ENCODE measurements at places on chromosomes 2 and 18. TPM values are rescaled to one million over a fixed set of nuclear protein-coding genes. Genes with fewer than 3 reads are reported as not detected.

GRCh38 chr2:95372216-95372829, 30.2 kb upstream of the FAHD2A start:
- DNase-seq = peak; percentile 18
- no peaks in the 10 kb centered on the region for H3K4me1 ChIP-seq
- H3K27ac ChIP-seq = no peak overlapping the region
- no peak overlapping the region for H3K4me3 ChIP-seq
- H3K36me3 ChIP-seq = no peaks in the 10 kb centered on the region

GRCh38 chr2:43611987-43612894, 16.4 kb upstream of the THADA start:
- peak; percentile 90 for DNase-seq
- no peaks in the 10 kb centered on the region for H3K4me1 ChIP-seq
- H3K4me3 ChIP-seq = no peak overlapping the region
- H3K27ac ChIP-seq = no peak overlapping the region

The SLC11A1 gene
- total RNA-seq = not detected

GRCh38 chr18:34862561-34862960, 152.5 kb downstream of the DTNA start:
- peaks cover 11% of the 10 kb centered on the region for H3K36me3 ChIP-seq
- no peaks in the 10 kb centered on the region for H3K27me3 ChIP-seq
- no peak overlapping the region for H3K4me3 ChIP-seq
- DNase-seq = no peak
- H3K27ac ChIP-seq = no peak overlapping the region

GRCh38 chr2:219243291-219243761, 1.9 kb downstream of the GLB1L start:
- no peak for DNase-seq
- no peak overlapping the region for H3K4me3 ChIP-seq
- no peaks in the 10 kb centered on the region for H3K27me3 ChIP-seq
- H3K36me3 ChIP-seq = peaks cover 14% of the 10 kb centered on the region
- peaks cover 3% of the 10 kb centered on the region for H3K4me1 ChIP-seq

GRCh38 chr2:59900728-59901452, 652.6 kb downstream of the BCL11A start:
- no peak overlapping the region for H3K27ac ChIP-seq
- H3K36me3 ChIP-seq = no peaks in the 10 kb centered on the region
- H3K4me3 ChIP-seq = no peak overlapping the region
- no peak for DNase-seq

GRCh38 chr18:59385191-59385590, 26.1 kb upstream of the LMAN1 start:
- H3K4me3 ChIP-seq = no peak overlapping the region
- no peaks in the 10 kb centered on the region for H3K36me3 ChIP-seq
- H3K4me1 ChIP-seq = peaks cover 22% of the 10 kb centered on the region
- peaks cover 31% of the 10 kb centered on the region for H3K27me3 ChIP-seq

The ZNF519 gene
- 24.6 TPM for total RNA-seq

Data from endodermal cell (in vitro differentiated cells).